Common myeloid progenitor, CD34-positive (primary cell): ENCODE measurements at places on chromosomes 2 and 18.

GRCh38 chr2:173572848-173573247 is 218.2 kb downstream of the CDCA7 start:
- peak; percentile 49 for DNase-seq

DNA sequence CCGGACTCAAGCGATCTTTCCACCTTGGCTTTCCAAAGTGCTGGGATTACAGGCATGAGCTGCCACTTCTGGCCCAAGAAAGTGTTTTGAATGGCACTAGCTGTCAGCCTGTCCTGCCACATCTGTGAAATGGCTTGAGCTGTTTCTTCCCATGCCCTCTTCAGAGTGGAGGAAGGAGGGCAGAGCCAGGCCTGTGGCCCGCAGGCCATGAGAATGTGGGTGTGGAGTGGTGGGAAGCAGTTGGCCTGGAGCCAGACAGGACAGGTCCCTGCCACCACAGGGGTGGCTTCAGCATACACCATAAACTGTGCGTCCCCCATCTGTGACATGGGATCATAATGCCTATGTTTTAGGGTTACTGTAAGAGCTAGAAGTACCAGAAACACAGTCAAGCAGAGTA is 6.5 kb downstream of the SLC66A3 start:
- DNase-seq, result no peak

DNA sequence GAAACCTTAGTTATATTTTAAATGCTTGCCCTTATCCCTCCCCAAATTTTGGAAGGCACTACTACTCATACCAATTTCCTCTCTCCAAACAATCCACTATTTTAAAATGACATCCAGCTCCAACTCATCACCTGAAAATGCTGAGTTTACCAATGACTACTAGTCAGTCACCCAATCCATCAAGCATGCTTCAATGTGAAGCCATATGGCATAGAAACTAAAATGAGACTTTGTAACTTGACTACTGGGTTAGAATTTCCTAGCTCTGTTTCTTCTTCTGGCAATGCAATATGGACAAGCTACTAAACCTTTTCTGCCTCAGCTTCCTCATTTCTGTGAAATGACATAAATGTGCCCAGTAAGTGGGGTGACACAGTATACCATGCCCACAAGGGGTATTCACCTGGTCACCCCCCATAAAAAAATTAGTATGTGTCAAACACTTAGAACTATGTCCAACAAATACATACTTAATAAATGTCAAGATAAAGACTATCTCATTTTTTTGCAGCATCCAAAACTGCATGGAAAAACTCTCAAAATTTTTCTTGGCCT is 10.0 kb upstream of the STPG4 start:
- DNase-seq, result peak; percentile 17

- DNase-seq, result no peak
These were observed 20.2 kb upstream of the RAB10 start for GRCh38 chr2:26013668-26014067.

- no peak for DNase-seq
These were observed 25.6 kb upstream of the TMEM178A start for GRCh38 chr2:39640107-39640506.

DNA sequence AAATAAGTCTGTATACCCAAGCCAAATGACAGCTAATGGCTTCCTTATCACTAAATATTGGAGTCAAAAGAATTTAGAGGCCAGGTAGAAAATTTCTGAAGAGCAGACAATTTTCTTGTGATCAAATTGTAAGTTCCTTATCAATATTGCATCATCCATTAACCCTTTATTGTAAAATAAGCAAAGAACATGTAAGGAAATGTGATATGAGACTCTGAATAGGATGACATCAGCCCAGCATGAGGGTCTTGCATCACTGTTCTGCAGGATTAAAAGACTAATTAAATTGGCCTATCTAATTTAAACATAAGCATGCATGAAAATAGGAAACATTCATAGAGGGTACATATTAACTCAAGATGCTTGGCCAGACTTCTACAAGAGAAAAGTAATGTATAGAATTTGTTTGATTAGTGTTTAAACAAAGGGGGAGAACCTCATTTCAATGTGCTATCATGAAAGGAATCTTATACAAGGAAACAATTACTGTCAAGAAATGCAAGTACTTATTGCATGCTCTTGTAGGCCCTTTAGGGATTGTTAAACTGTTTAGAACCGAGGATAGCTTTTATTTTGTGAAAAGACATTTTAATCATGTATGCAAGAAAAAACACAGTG is 302.9 kb downstream of the PRKCE start:
- no peak for DNase-seq

- no peak for DNase-seq
These were observed 2.6 kb downstream of the HAAO start for GRCh38 chr2:42789751-42790150.

DNA sequence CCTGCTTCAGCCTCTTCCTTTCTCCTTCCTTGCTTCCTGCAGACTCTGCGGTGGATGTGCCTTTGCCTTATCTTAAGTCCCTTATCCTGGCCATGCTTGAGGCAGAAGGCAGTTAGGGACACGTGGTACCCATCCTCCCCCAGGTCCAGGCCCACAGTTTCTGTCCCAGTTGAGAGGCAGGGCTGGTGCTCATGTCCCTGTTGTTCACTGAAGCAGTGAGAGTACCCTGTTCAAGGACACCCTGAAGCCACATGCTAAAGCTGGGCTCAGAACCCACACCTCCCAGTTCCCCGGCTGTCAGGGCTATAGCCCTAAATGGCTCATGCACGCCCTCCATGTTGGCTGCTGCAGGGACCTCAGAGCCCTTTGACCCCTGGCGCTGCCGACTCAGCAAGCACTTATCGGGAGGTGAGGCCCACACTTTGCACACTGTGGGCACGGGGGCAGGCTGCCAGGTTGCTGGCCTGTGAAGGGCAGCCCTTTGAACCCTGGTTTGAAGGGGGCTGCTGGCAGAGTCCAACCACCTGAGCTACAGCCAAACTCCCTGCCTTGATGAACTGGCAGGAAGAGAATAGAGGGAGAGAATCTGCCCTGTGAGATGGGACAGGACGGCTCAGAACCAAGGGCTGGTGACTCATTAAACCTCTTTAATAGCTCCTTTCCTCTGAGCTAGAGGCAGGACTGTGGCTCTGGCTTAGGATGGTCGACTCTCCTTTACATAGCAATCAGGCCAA is 6.3 kb downstream of the KHK start:
- no peak for DNase-seq

DNA sequence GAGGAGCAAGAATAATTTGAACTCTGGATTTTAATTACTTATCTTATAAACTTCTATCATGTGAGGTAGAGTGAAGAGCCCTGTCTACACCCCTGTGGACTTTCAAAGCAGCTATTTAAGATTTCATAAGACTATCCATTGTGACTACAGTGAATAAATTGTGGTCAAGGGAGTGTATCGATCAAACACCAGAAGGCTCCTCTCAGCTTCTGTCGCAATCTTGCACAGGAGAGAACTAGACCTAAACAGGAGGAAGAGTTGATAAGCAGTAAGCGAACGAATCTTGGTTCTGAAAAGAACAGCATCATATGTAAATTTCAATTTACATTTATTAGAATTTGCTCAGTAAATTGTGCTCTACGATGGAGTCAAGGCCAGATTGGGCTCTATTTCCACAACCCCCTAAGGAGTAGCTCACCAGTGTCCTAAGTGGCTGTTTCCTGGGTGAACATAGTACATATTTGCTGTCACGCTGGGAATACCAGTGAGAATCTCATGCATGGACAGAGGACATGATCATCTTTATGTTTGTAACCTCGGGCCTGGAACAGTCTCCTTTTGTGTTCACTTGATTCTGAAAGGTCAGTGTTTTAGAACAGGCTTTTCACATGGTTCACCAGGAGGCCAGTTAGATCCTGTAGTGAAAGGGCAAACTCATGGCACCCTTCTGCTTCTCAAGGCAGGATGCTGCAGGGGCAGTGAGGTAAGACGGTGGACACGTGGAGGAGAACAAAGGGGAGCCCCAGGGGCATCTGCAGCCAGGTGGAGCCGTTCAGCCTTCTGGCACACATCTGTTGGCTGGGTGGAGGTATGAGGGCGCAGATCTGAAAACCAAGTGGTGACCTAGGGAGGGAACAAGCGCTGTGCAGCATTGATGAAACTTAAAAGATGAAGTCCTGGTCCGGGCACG is 33.3 kb downstream of the NPAS2 start:
- DNase-seq, result no peak
